ENCODE measurements at places on chromosomes 1 and 21.

DNA sequence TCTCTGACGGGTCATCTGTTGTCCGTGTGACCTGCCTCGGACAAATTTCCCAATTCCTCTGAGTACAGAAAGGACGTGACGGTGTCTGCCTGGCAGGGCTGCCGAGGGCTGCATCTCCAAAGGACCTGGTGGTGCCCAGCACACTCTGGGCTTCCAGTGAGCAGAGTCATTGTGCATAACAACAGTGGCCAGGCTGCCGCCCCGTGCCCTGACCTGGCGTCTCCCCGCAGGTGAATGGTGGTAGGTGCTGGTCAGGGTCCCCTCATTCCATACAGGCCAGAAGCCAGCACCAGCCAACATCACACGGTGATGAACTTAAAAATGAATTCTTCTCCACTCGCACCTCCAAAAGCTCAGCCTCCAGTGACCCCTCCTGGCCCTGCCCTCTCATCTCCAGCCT, 28.2 kb downstream of the PRDM16 start:
- DNase-seq, result no peak

DNA sequence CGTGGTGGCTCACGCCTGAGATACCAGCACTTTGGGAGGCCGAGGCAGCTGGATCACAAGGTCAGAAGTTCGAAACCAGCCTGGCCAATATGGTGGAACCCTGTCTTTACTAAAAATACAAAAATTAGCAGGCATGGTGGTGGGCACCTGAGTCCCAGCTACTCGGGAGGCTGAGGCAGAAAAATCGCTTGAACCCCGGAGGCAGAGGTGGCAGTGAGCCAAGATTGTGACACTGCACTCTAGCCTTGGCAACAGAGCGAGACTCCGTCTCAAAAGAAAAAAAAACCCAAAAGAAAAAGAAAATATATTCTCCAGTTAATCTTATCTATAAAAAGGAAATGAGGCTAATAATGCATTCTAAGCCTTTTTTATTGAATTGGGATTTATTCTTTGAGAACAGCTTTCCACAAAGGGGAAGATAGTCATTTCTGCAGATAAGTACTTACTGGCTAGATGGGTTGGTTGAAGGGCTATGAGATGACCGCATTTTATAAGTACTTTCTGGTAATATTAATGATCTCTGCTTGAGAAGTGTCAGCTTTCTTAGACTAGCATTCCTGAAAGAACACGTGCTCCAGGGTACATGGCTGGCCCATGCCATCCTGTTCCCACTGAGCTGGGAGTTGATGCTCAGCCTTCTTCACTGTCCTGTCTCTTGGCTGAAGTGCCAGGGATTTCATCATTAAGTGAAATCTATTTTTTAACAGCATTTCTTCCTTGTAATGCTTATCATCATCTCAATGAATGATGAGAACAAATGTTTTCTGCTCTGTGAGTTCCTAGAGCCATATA, 57.9 kb downstream of the SASS6 start:
- DNase-seq, result no peak

DNA sequence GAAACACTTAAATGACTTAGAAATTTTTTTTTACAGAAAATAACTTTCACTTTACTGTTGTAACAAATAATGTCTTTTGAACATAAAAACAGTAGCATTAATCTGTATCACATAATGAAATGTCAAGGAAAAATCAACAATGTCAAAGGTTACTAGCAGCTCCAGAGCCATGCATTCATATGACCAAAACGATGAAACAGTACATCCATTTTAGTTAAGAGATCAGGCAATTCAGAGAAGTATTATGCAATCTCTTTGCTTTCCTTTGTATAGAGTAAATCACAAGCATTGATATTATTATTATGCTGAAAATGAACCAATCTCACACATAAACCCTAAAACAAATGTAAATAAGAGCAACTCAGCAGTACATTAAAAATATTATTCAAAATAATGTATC, 748.9 kb downstream of the PLA2G4A start:
- DNase-seq, result no peak

DNA sequence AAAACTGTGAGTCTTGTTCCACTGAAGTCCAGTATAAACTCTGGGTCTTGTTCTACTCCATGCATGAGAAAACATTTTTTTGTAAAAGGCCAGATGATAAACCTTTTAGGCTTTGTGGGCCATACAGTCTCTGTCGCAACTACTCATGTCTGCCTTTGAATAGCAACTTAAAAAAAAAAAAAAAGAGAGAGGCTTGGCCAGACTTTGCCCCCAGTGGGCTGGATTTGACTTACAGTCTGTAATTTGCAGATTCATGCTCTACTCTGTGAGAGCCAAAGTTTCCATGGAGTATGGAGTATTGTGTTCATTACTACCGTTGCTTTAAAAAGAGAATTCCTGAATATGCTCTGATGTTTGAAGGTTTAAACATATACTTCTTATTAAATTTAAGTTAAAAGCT, 654.9 kb upstream of the PKN2 start:
- DNase-seq, result no peak

- no peak for DNase-seq
Measured at GRCh38 chr21:20783611-20784010, 214.6 kb upstream of the NCAM2 start.

Data from left forelimb (tissue), 1 donor.